ENCODE measurements at places on chromosomes 1 and 21.

GRCh38 chr1:230509281-230509977 lies 83.3 kb upstream of the PGBD5 start:
- no peak for DNase-seq

DNA sequence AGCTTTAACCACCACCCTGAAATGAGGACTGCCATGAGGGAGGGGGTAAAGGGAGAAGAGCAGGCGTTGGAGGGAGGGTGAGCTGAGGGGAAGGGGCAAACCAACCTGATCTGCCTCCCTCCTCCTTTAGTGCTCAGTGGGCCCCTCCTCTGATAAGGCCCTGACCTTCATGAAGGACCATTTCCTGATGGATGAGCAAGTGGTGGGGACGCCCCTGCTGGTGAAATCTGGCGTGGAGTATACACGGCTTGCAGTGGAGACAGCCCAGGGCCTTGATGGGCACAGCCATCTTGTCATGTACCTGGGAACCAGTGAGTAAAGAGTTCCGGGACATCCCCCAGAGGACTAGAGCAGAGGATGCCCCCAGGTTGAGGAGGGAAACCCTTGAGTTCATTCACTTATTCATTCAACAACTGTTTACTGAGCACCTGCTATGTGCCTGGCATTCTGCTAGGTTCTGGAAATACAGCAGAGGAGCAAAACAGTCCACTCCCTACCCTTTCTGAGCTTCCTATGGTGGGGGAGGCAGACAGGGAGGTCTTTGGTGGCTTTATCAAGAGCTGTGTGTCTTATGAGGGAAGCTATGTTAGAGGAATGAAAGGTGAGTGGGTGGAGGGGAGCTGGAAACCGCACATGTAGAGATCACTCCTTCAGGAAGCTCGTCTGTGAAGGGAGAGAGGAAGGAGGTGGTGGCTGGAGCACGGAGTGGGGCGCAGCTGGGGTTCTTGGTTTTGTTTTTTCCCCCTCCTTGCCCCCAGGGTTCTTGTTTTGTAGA lies 19.5 kb downstream of the SEMA4A start:
- no peak for DNase-seq

GRCh38 chr1:35570589-35571137 lies 2.5 kb upstream of the TFAP2E start:
- DNase-seq = peak; percentile 8

- DNase-seq = no peak
Observed at GRCh38 chr1:34163792-34164731, 968 bp downstream of the CSMD2 start.

GRCh38 chr1:234731569-234732085 lies 121.6 kb upstream of the IRF2BP2 start:
- DNase-seq = no peak

GRCh38 chr21:45439161-45439872 lies 34.4 kb downstream of the COL18A1 start:
- peak; percentile 89 for DNase-seq

- DNase-seq = no peak
Observed at GRCh38 chr1:12433323-12434053, 184.5 kb downstream of the DHRS3 start.

- DNase-seq = no peak
Observed at GRCh38 chr1:107479865-107480350, 339.1 kb downstream of the NTNG1 start.

DNA sequence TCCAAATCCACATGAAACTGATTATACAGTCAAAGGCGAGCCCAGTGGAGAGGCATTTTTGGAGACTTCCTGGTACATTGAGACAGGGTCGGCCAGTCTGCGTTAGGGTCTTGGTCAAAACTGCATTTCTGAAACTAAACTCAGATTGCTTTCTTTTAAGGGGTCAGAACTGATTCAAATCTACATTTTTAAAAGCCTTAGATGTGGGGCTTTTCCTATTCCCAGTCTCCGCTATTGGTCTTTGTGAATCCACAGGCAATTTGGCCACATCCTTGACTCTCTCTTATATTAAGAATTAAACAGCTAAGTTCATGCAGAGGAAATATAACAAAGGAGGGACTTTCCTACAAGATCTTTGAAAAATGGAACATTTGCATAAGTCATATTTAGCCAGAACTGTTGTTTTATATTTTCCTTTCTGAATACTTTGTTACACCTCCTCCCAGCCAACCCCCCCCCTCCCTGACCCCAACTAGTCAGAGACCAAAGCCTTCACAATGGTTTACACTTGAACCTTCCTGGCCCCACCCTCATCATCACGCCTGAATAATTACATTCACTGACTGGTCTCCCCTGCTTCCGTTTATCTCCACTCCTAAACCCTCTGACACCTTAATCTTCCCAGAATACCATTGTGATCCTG lies 30.9 kb downstream of the SELL start:
- DNase-seq = no peak

- peak; percentile 18 for DNase-seq
Observed at GRCh38 chr1:53585129-53585528, 125.9 kb downstream of the DMRTB1 start.

- DNase-seq = no peak
Observed at GRCh38 chr1:88462488-88463261, 221.4 kb upstream of the PKN2 start.

DNA sequence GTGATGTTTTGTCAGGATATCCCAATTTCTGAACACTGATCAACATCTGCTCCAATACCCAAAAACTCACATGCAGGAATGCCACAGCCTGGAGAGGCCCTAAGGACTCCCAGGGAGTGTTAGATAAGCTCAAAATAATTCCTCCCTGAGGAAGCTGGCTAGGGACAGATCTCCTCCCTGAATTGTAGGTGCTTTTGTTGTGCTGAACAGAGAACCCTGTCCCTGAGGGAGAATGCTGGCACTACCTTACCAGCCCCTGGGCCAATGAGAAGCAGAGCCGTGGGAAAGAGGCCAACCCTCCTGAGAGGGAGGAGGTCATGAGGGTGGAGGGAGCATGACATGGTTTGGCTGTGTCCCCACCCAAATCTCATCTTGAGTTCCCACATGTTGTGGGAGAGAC lies 73.6 kb upstream of the PTGFRN start:
- no peak for DNase-seq

GRCh38 chr1:64839732-64840405 lies 95.0 kb downstream of the RAVER2 start:
- no peak for DNase-seq

GRCh38 chr1:1969505-1969900 lies 34.1 kb downstream of the CFAP74 start:
- DNase-seq = no peak

- DNase-seq = no peak
Observed at GRCh38 chr1:201488830-201489589, 17.9 kb downstream of the CSRP1 start.

DNA sequence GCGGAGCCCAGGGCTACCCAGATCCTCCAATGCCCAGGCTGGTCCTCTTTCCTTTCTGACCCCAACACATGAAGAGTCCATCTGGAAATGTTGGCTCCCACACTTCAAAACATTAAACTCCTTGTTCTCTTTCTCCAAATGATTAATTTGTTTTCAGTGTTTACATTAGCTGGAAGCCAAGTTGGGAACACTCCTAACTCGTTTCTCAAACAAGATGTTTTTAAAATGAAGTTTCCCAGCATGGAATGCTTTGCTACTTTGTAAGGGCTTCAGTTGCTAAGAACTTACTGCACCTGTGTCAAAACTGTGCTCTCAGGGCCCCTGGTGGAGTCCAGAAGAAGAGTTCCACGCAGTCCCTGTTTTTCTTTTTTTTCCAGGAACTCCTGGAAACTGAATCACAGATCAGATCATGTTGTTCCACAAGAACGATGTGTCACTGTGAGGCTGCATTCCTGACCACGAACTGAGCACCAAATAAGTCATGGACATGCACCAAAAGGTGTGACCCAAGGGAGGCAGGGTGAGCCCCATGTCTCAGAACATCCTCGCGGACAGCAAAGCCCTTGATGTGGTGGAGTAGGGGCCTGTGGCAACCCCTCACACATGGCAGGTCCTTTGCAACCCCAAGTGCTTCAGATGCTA lies 257.3 kb downstream of the KCNJ6 start:
- DNase-seq = no peak

- DNase-seq = no peak
Observed at GRCh38 chr1:194809215-194809614, 1622.8 kb upstream of the B3GALT2 start.

- DNase-seq = no peak
Observed at GRCh38 chr1:67988066-67988465, 62.4 kb downstream of the DIRAS3 start.

DNA sequence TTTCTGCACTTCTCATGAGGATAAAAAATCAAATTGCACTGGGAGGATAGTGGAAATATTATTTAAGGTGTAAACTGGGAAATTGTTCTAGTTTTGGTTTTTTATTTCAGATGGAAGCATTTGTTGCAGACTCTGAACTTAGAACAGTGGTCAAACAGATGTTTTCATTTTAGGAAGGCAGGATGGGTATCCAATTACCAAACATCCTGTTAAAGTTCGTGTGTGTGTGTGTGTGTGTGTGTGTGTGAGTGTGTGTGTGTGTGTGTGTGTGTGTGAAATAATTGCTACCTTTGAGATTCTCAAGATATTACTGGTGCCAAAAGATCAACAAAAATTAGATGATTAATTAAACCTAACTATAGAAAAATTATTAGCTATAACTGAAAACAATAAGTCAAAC lies 24.3 kb upstream of the DUSP10 start:
- no peak for DNase-seq

DNA sequence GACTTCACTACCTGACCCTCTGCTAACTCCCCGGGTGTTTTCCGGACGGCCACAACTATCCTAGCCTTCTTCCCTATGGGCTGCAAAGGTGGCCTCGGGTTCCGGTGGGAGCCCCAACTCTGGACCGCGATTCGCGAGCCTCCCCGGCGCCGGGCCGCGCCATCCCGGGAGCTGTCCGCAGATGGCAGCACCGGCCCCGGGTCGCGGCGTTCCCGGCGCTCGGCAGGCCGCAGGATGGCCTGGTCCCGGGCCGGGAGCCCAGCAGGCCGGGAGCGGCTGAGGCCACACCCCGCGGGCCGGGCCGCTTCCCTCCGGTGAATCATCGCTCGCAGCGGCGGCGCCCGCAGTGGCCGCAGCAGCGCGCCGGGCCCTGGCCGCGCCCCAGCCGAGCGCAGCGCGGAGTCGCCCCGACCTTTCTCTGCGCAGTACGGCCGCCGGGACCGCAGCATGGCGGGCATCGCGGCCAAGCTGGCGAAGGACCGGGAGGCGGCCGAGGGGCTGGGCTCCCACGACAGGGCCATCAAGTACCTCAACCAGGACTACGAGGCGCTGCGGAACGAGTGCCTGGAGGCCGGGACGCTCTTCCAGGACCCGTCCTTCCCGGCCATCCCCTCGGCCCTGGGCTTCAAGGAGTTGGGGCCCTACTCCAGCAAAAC lies at the start of gene CAPN2:
CAPN2 (plus strand) TSS at position 346 of the 656 bp plus-strand sequence; CDS start at position 448, 102 bp downstream.
- DNase-seq = peak; percentile 72

DNA sequence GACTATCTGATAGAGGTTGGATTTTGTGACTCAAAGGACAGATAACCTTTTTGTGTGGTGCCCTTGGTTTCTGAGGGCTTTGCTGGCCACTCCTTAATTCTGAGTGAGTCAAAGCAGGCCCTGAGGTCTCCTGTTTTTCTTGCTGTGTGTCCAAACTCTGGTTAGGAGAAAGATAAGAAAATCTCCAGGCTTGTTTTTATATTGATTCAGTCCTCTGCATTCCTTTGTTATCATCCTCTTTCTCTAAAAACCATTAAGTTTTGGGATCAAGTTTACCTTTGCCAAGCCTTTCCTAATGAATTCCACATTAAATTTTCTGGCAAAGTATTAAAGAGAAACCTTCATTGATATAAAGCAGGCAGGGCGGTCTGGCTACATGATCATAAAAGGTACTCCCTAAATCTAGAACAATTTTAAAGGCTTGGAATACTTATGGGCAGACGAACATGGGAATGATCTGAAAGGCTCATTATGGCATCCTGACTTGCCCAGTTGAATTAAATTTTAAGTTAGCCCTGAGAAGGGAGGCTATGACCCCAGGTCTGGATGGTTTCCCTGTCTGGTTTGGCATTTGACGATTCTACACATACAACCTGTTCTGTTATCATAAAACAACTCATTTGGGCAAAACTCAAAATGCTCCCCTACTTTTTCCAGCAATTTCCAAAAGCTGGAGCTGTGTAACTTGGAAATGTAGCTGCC lies 20.8 kb downstream of the ZBTB8B start:
- DNase-seq = no peak

- DNase-seq = no peak
Observed at GRCh38 chr1:228921481-228921880, 186.2 kb downstream of the RHOU start.

- no peak for DNase-seq
Observed at GRCh38 chr1:201740670-201741111, 88.3 kb upstream of the IPO9 start.

DNA sequence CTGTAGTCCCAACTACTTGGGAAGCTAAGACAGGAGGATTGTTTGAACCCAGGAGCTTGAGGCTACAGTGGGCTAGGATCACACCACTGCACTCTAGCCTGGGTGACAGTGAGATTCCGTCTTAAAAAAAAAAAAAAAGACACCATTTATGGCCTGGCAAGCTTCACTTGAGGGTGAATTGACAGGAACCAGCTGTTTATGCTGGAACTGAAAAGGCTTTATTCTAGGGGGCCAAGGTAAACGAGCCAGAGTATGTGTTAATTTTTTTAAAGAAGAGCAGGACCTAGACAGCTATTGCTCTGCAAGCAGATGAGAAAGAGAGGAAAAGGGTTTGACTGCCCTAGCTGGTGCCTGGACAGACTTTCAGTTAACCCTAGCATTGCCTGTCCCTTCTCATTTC lies 37.0 kb downstream of the S100A6 start:
- DNase-seq = no peak

DNA sequence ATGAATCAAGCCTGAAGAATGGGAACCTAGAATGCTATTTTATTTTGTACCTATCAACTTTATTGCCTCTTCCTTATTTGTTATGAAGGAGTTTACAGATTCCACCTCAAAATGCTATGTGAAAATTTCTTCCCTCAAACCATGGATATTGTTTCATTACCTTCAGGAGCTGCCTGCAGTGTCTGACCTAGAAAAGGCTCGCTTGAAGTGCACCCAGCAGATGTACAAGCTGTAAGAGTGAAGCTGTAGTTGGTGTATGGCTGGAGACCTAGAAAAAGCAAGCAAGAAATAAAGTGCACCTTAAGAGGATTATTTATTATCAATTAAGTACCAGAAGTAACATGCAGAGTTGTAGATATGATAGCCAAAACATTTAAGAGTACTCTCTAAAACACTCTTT lies 199.4 kb downstream of the KCTD3 start:
- DNase-seq = no peak

- no peak for DNase-seq
Observed at GRCh38 chr1:9859281-9860014, 35.7 kb upstream of the CLSTN1 start.

DNA sequence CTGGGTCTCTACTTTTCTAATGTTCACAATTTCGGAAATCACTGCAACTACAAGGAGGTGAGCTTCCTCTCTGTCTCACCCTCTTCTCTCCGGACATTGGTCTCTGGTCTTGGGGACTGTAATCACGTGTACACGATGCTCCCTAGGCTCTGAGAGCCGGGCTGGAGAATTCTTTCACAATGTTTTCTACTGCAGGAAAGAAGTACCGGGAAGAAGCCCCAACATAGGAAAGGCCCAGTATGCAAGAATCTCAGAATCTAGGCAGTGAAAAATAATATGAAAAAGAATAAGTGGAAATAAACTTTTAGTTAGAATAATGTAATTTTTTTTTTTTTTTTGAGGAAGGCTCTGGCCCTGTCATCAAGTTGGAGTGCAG lies 13.5 kb upstream of the HJV start:
- no peak for DNase-seq

GRCh38 chr1:225885336-225885735 lies 3.2 kb upstream of the TMEM63A start:
- DNase-seq = no peak

GRCh38 chr1:228109962-228110488 lies 926 bp upstream of the MRPL55 start:
- DNase-seq = no peak

- no peak for DNase-seq
Observed at GRCh38 chr1:32972814-32973428, 8.3 kb upstream of the RNF19B start.

Measured in activated T-cell treated with anti-CD3 and anti-CD28 coated beads, Interleukin-2, amount 50 U/mL, for 1 hour (primary cell).